ENCODE measurements at places on chromosomes 7 and 10.

DNA sequence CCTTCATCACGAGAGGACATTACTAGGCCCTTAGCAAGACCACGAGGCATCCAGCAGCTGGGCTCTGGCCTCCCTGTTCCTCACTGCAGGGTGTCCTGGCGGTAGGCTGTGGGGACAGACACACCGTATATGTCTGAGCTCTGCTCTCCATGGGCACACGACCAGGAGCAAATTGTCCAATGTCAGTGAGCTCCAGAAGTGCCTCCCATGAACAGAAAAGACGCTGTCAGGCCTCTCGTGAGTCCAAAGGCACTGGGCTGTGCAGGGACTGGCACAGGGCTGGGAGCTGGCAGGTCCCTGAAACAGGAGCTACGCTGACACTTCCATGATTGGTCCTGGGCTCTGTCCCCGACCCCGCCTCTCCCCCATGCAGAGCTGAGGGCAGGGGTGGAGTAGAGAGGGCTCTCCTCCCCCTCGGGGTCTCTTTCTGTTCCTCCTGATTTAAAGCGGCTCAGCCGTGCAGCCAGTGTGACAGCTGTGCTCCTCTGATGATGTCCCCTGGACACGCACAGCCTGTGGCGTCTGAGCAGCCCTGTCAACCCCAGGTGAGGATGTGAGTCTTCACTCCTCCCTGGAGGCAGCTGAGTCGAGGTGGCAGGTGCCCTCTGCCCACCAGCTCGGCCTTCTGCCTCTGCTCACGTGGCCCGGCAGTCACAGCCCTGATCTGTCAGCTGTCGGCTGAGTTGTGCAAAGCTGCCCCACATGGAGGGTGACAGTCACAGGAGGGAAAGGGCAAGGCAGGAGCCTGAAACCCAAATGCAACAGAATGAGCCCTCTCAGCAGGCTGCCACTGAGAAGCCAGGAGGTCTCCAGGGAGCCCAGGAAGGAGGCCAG lies 13.0 kb downstream of the ANTXRL start:
- no peak for DNase-seq

- peak; percentile 65 for DNase-seq
These were observed 51.2 kb downstream of the ANLN start for GRCh38 chr7:36440880-36441279.

DNA sequence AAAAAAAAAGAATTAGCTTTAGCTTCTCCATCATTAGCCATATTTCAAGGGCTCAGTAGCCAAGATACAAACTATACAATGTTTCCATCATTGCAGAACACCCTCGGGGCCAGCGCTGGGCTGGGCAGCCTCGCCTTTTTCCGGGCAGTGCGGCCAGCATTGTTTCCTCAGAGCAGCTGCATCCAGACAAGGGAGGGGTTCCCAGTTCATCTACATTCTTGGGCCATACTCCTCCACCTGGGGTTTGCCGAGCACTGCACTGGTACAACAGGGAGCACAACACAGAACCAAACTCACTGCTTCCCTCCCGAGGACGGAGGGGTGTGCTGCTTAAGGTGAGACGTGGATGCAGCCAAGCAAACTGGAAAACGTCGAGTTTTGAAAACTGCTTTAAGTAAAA lies 2.4 kb upstream of the PKD1L1 start:
- DNase-seq = no peak

GRCh38 chr7:28064437-28064836 lies 116.2 kb downstream of the JAZF1 start:
- DNase-seq = no peak

DNA sequence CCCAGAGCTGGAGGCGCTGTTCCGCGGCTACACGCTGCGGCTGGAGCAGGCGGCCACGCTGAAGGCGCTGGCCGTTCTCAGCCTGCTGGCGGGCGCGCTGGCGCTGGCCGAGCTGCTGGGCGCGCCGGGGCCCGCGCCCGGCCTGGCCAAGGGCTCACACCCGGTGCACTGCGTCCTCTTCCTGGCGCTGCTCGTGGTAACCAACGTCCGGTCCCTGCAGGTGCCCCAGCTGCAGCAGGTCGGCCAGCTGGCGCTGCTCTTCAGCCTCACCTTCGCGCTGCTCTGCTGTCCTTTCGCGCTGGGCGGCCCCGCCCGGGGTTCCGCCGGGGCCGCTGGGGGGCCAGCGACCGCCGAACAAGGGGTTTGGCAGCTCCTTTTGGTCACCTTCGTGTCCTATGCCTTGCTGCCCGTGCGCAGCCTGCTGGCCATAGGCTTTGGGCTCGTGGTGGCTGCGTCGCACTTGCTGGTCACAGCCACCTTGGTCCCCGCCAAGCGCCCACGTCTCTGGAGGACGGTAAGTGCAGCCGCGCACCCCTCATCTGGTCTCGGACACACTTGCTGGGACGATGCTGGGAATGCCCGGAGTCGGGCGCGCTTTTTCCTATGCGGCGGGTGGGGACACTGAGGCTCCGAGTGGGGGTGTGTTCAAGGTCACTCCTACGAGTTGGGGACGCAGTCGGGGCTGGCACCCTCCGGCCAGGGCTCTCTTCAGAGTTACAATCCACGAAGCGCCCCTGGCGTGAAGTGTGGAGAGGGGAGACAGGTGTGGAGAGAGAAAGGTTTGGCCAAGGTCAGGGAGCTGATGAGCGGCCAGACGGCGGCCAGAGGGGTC lies 717 bp downstream of the ADCY1 start:
- DNase-seq = peak; percentile 87

DNA sequence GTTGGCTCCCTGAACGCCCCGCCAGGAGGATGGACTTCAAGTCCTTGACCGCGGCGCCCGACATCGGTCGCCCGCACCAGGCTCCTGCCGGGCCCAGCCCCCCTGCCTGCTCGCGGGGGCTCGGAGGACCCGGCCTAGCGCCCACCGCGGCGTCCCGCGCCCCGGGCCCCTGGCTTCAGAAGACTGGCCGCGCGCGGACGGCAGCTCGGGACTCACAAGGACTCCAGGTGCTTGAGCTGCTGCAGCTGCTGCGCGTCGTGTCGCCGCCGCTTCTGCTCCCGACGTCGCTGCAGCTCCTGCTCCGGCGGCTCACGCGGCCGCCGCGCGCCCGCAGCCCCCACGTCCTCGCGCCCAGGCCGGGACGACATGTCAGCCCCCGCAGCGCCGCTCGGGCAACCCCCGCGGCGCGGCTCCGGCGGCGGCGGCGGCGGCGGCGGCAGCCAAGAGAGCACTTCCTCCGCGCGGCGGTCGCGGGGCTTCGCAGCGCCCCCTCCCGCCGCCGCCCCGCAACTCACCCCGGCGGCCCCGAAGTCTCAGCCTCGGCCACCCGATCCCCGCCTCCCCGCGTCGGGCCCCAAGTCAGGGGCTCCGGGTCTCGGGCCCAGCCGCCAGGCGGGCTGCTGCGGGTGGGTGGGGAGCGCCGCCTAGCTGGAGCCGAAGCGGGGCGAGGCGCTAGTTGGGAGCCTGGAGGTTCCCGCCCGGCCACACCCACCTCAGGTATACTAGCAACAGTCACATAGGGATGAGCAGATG lies at the start of gene RP9:
Gene RP9 (minus strand): TSS at position 400 of the 753 bp plus-strand sequence. CDS start 32 bp downstream, at position 368.
- DNase-seq = peak; percentile 93

DNA sequence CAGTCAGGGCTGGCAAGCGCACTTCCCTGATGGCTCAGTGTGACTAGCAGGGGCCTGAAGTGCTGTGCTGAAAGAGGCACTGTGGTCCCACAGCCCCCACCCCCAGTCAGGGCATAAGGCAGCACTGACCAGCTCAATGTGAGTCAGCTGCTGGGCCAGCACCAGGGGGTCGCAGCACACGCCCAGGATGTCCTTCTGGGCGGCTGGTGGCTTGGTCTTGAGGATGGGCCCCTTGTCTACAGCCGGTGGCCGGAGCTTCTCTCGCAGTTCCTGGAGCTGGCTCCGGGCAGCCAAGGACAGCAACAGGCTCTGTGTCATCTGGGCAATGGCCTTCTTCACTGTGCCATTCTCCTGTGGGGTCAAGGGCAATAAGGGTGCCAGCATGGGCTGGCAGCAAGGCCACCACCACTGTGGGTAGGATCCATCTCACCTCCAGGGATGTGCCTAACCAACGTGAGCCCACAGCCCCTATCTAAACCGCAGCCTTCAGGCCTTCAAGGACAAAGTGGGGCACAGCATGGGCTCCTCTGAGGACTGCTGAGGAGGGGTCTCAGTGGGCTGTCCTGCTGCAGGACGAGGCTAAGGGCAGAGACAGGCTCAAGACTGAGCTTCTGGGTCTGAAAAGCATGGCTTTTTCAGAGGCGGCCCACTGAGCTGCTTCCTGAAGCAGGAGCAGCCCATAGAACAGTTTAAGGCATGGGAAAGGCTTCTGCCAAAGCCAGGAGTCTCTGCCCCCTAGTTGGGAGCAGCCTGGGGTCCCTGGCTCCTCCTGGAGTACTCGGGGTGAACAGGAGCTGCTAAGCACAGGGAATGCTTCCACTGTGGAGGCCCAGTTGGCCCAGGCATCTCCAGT lies 62.5 kb downstream of the CSGALNACT2 start:
- peak; percentile 5 for DNase-seq

GRCh38 chr7:67422601-67423000 lies 426.0 kb downstream of the TYW1 start:
- DNase-seq = no peak

GRCh38 chr10:123459371-123460091 lies 206.6 kb upstream of the GPR26 start:
- DNase-seq = no peak

- DNase-seq = no peak
These were observed 141.6 kb downstream of the TSPAN12 start for GRCh38 chr7:120716307-120716706.

- peak; percentile 43 for DNase-seq
These were observed 54.2 kb upstream of the SVIL start for GRCh38 chr10:29689001-29689400.

DNA sequence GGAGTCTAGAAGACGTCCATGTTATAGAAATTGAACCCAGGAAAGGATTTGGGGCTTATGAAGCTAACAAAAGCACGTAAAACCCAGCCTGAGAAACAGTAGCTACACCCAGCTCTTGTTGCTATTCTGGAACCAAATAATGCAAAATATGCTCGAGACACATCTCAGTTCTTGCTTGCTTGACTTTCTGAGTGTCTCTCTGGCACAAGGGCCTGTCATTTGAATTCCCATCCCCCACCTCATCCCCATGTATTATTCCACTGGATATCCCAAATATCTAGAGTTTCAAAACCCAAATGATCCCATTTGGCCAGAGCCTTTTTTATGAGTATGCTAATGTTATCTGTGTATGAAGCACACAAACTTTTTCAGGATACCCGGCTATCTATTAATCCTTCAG lies 48.2 kb upstream of the AGBL3 start:
- no peak for DNase-seq

- no peak for DNase-seq
These were observed 19.7 kb upstream of the SLC18A2 start for GRCh38 chr10:117221156-117221711.

DNA sequence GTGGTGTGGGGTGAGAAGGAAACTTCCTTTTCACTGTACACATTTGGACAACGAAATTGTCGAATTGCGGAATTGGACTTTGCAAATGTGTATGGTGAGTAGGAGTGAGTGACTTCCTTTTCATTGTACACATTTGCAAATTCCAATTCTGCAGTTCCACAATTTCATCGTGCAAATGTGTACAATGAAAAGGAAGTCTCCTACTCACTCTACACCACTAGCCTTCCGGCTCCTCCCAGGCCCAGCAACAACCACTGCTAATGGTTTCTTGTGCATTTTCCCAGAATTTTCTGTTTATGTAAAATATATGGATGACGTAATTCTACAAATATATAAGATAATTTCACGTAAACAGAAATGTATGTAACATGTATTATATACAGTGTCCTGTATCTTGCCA lies 118.5 kb downstream of the ARL4A start:
- DNase-seq = no peak

DNA sequence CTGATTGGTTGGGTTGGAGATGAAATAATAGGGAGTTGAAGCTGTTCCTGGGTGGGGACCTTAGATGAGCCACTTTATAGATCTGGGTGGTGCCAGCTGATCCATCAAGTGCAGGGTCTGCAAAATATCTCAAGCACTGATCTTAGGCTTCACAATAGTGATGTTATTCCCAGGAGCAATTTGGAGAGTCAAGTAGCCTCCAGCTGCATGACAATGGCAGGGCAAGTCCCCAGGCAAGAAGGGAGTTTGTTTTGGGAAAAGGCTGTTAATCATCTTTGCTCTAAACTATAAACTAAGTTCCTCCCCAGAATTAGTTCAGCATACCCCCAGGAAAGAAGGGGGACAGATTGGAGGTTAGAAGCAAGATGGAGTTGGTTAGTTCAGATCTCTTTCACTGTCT lies 47.7 kb upstream of the WAPL start:
- DNase-seq = no peak

GRCh38 chr10:75836064-75836463 lies 404.6 kb downstream of the LRMDA start:
- DNase-seq = no peak

DNA sequence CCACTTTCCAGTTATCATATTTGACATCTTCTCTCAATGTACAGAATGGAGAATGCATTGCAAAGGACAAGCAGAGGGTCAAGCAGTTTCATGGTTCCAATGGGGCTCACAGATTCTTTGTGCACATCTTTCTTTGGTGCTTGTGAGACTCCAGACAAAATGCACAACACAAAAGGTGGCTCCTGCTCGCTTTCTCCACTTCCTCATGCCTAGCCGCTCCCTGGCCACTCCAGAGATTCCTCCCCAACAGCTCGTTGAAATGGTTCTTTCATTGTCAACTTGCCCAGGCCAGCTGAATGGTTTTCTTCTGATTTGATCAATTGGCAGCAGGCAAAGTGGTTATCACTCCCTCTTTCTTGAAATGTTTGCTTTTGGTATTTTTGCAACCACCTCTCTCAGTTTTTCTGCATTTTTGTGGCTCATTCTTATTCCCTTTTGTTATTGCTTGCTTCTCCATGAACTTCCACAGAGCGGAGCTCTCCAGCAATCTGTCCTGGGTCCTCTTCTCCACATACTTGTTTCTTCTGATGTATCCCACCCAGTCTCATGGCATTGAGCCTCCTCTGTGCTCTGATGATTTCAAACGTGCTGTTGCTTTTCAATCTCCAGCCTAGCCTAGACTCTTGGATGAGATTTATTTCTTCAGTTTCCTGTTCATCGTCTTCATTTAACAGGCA lies 507.8 kb upstream of the MKI67 start:
- no peak for DNase-seq

GRCh38 chr7:37982423-37982822 lies 62.0 kb downstream of the EPDR1 start:
- no peak for DNase-seq

DNA sequence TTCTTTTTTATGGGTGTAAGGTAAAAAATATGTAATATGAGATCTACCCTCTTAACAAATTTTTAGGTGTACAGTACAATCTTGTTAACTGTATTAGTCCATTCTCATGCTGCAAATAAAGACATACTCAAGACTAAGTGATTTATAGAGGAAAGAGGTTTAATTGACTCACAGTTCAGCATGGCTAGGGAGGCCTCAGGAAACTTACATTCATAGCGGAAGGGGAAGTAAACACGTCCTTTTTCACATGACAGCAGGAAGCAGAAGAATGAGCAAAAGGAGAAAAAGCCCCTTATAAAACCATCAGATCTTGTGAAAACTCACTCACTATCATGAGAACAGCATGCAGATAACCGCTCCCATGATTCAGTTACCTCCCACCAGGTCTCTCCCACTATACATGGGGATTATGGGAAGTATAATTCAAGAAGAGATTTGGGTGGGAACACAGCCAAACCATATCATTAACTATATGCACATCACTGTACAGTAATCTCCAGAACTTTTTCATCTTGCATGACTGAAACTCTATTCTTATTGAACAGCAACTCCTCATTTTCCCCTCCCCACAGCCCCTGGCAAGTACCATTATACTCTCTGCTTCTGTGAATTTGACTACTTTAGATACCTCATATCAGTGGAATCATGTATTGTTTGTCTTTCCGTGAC lies 127.4 kb downstream of the WNT2 start:
- DNase-seq = no peak
